Activated CD4-positive, CD25-positive, alpha-beta regulatory T cell treated with anti-CD3 and anti-CD28 coated beads, Interleukin-2, amount 50 U/mL, for 24 hours (primary cell): ENCODE measurements at places on chromosomes 11 and 22.

DNA sequence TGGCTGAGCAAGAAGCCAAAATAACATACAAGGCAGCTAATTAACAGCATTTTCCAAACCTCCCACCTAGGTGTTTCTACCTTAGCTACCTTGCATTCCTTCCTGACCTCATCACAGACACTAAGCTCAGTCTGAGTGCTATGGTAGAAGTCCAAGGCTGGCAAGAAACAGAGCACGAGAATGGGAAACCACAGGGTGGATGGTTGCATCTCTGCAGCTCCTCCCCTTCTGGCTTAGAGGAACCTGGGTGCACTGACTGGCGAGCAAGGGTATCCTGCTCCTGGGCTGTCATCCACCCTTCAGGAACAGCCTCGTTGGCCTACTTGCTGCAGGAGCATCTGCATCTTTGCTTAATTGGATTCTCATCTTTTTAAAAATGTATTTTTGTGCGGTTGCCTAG lies 73.1 kb upstream of the KIRREL3 start:
- ATAC-seq = no peak

DNA sequence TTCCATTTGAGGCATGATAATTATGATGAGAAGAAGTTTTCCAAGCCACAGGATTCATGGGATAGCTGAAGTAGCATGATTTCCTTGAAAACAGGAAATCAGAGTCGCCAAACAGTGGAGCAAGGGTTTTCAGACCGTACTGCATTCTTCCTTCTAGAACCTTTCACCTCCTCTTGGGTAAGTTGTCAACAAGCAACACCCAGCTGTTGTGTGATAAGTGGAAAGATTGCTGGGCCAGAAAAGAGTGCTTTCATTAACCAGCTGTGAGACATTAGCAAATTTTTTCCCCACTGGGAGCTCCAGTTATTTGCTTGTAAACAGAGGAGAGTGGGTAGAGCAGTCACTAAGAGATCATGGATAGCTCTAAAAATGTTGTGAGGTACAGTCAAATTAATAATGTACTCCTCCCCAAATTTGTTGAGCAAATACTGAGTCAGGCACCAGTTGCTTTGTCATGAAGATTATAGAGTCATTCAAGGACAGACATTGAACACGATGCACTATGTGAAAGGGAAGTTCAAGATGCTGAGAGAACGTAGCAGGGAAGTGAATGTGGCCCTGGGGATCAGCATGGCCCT lies 11.7 kb upstream of the MPEG1 start:
- ATAC-seq = peak; percentile 48

DNA sequence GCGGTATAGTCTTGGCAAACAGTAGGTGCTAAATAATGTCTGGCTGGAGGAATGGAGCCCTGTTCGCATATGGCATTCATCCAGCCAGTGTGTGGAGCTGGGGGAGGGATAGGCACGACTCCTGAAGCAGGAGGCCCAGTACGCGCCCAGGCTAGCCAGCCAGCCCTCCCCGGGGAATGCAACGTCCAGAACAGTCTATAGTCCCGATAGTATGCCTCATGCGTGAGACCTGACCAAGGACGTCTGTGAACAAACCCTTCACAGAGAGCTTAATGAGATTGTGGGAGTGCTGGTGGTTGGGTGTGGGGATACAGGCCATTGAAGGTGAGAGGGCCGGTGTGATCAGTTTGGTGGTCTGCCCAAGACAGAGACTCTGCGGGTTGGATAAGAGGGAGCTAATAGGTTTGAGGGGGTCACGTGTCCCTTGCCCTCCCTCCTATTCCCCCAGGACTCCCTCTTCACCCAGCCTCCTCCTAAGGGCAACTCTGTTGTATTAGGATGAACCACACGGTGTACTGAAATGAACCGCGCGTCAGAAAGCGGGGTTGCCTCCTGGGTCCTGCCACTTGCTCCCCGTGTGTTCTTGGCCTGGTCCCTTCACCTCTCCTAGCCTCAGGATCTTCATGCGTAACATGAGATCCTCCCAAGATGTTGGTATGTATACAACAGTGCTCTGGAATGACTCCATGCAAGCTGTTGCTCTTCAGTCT lies 987 bp upstream of the GRIK4 start:
- no peak for ATAC-seq

DNA sequence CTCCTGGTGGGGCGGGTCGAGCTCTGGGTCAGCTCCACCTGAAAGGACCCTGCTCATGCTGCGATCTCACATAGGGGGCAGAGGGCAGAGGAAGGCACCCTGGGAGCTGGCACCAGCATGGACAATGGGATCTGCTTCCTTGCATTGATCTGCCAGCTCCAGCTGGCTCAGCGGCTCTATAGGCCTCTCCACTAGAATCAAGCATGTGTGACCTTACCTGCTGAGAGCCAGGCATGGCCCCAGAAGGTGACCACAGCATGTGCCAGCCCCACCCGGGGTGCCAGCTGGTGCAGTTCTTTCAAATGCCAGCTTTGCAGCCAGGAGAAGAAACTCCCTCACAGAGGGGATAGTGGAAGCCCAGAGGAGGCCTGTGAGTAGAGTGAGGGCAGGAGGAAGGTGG lies 22.0 kb upstream of the KLHL35 start:
- ATAC-seq = no peak

DNA sequence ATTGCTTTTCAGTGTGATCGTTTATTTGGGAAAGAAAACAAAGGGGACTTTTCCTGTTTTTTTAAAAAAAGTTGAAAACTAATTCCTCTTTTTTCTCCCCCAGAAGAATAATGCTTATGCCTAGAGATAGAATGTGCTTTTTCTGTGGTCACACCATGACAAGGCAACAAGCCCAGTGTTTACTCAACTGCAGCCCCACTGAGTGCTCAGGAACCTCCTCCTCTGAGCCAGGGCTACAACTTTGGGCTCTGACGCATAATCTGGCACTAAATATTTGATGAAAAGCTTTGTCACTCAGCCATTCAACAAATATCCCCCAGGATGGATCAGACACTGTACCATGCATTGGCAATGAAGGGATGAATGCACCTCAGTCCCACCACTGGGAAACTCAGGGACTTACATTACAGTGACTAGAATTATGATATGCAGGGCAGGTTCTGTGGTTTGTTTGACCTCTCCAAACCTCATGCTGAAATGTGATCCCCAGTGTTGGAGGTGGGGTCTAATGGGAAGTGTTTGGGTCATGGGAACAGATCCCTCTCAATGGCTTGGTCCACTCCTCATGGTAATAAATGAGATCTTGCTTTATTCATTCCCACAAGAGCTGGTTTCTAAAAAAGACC lies 155.9 kb downstream of the CCDC34 start:
- no peak for ATAC-seq

DNA sequence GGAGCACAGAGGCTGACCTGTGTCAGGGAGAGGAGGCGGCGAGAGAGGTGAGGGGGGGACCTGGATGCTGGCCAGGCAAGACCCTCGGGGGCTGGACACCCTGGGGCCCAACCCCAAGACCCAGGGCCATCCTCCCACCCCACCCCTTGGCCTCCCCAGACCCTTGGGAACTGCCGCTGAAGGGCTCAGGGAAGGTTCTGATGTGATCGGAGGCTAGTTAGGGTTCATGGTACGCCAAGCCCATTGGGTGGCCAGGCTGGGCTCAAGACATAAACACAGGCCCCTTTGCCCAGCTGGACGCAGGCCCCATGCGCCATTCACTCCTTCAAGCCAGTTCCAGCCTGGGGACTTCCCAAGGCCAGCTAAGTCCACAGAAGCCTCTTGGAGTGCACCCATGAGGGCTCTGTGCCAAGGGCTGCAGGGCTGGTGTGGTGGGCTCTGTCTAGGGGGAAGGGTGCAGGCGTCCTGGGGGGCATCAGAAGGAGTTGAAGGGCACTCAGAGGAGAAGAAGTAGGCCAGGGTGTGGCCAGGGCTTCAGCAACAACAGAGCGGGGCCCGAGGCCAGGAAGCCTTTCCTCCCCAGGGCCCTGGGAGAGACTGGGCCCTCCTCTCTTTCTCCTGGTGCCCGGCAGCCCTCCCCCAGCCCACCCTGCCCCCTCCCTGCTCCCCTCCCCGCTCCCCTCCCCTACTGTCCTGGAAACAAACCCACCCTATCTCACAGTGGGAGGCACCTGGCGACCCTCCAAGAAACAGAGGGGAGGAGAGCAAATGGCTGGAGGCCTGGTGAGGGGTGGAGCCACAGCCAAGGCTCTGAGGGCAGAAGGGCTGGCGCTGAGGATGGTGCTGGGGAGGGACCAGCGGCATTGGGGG lies 12.9 kb downstream of the TSPAN32 start:
- ATAC-seq = no peak

DNA sequence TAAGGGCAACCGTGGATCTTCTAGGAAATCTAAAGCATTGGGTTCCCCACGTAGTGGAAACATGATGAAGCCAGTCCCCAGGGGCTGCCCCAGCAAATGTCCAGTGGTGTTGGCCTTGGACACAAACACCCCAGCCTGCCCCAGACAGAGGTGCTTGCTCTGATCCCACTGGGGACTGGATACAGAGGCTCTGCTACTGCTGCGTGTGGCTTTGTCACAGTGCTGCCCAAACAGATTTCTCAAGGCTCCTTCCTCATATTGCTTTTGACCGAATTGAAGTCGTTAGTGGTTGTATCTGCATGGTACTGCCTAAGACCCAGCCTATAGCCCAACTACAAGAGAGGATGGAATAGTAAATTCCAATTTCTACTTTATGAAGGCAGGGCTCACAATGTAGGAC lies 40.1 kb upstream of the CD44 start:
- no peak for ATAC-seq

DNA sequence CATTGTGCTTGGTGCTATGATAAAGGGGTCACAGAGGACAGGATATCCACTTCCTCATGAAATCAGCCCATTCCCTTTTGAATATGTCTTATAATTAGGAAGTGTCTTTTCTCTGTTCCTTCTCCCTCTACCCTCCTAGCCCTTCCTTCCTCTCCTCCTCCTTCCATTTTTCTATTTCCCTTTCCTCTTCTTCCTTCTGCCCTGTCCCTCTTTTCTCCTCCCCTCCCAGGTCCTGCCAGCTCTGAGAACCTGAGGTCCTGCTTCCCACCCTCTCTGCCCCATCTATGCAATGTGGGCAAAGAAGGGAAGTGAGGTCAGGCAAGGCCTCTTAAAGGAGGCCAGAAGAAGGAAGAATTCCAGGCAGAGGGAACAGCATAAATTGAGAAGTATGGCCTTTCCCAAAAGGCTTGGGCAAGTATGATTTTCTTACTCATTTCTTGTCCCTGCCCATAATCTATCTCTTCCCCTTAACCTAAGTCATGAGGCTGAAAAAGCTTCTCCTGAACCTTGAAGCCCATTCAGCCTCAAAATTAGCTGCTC lies 7.7 kb upstream of the UBASH3B start:
- no peak for ATAC-seq

DNA sequence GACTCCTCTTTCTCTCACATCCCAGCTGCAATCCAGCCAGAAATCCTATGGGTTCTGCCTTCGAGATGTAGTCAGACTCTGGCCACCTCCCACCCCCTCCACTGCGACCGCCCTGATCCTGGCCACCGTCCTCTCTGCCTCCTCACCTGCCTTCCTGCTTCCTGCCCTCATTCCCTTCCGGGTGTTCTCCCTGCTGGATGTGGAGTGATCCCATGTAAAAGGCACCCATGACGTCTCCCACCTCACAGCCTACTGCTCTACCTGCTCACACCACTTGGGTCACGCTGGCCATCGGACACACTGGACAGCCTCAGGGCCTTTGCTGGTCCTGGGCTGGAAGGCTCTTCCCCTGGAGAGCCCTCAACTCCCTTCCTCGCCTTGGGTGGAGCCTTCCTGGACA lies 33.7 kb upstream of the CD5 start:
- no peak for ATAC-seq

DNA sequence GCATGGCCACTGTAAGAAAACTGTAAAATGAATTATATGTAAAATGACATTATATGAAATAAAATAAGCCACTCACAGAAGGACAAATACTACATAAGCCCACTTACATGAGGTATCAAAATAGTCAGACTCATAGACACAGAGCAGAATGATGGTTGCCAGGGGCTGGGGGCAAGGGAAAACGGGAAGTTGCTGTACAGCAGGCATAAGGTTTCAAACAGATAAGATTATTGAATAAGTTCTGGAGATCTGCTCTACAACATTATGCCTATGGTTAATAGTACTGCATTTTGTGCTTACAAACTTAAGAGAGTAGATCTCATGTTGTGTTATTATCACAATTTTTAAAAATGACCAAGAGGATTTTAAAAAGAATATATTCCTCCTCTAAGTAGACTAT lies 32.7 kb upstream of the HEPHL1 start:
- no peak for ATAC-seq

DNA sequence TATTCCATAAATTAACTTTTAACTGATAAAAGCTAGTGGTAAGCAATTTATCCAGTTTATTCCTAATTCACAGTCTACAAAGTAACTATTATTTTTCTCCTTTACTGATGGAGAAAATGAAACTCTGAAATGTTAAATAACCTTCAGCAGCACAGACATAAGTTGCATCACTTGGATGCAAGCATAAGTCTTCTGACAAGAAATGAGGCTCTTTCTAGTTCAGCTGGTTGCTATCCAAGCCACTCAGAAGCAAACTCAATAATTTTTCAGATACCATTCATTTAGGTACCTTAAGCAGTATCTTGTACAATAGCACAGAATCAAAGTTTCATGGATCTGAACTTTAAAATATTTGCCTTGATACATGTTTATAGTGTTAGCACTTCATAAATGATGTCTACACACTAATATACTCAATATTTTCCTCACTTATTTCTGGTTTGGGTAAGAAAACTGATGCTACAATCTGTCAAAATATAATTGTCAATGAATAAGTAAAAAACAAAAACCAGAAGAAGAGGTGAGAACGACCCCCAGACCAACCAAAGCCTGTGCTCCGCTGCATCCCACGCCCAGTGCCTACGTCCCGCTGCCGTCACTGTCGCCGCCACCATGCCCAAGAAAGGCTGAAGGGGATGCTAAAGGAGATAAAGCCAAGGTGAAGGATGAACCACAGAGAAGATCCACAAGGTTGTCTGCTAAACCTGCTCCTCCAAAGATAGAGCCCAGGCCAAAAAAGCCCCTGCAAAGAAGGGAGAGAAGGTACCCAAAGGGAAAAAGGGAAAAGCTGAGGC lies 18.1 kb downstream of the FAM168A start:
- ATAC-seq = no peak

DNA sequence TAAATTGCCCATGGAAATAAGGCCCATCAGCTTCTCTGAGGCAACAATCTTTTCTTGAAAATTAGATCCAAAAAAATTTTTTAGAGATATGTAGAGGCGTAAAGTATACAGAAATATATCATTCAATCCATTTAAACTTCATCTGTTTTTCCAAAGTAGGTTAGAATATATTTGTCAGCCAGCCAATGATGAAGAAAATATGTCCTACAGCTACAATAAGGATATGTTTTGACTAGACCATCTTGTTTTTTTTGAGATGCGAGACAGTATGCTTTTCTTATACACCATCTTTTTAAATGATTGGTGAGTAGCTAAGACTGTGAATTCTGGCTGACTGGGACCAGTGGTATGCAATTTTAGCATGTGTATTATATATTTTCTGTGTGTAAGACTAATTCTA lies 630.4 kb upstream of the CNTN5 start:
- no peak for ATAC-seq
